Activated CD4-positive, alpha-beta memory T cell treated with anti-CD3 and anti-CD28 coated beads for 36 hours (primary cell): ENCODE measurements at places on chromosomes 4 and X. TPM values are rescaled to one million over a fixed set of nuclear protein-coding genes. Genes with fewer than 3 reads are reported as not detected.
A peak's percentile ranks its signal among the peaks of the same experiment; 100 is the strongest.

DNA sequence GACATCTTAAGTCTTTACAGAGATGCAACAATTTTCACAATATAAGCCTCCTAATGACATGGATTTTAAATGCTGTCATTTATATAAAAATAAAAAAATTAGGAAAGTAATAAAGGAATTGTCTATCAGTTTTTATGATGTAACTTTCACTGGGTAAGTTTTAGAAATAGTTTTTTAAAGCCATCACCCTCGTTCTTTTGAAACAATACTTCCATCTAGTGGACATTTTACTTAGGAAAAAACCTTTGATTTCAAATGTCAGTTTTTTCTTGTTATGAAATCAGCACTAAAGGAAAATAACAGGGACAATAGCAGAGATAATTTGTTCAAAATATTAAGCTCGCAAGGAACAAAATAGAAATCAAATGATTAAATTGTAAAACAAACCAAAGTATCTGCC, 24.3 kb upstream of the NDNF start:
- no peaks in the 10 kb centered on the region for H3K36me3 ChIP-seq
- H3K27ac ChIP-seq = no peak overlapping the region
- no peak for DNase-seq
- H3K27me3 ChIP-seq = no peaks in the 10 kb centered on the region
- H3K4me1 ChIP-seq = no peaks in the 10 kb centered on the region

GRCh38 chrX:142503967-142504643, 299.0 kb upstream of the MAGEC2 start:
- H3K27me3 ChIP-seq = no peaks in the 10 kb centered on the region
- no peak overlapping the region for H3K27ac ChIP-seq
- no peak overlapping the region for H3K4me3 ChIP-seq
- H3K36me3 ChIP-seq = no peaks in the 10 kb centered on the region

- DNase-seq = no peak
- H3K36me3 ChIP-seq = no peaks in the 10 kb centered on the region
- peaks cover 39% of the 10 kb centered on the region for H3K4me1 ChIP-seq
- no peak overlapping the region for H3K27ac ChIP-seq
- H3K27me3 ChIP-seq = no peaks in the 10 kb centered on the region
- H3K4me3 ChIP-seq = no peak overlapping the region
Measured at GRCh38 chrX:72097098-72097497, 34.6 kb downstream of the RTL5 start.

GRCh38 chrX:118990512-118991227, 16.3 kb downstream of the LONRF3 start:
- peaks cover 26% of the 10 kb centered on the region for H3K36me3 ChIP-seq
- H3K27me3 ChIP-seq = no peaks in the 10 kb centered on the region
- H3K4me1 ChIP-seq = peaks cover 24% of the 10 kb centered on the region
- no peak for DNase-seq
- no peak overlapping the region for H3K27ac ChIP-seq

GRCh38 chr4:15037923-15038541, 35.8 kb downstream of the CPEB2 start:
- no peak overlapping the region for H3K4me3 ChIP-seq
- peaks cover 24% of the 10 kb centered on the region for H3K36me3 ChIP-seq
- peaks cover 19% of the 10 kb centered on the region for H3K4me1 ChIP-seq
- H3K27ac ChIP-seq = no peak overlapping the region
- no peak for DNase-seq

DNA sequence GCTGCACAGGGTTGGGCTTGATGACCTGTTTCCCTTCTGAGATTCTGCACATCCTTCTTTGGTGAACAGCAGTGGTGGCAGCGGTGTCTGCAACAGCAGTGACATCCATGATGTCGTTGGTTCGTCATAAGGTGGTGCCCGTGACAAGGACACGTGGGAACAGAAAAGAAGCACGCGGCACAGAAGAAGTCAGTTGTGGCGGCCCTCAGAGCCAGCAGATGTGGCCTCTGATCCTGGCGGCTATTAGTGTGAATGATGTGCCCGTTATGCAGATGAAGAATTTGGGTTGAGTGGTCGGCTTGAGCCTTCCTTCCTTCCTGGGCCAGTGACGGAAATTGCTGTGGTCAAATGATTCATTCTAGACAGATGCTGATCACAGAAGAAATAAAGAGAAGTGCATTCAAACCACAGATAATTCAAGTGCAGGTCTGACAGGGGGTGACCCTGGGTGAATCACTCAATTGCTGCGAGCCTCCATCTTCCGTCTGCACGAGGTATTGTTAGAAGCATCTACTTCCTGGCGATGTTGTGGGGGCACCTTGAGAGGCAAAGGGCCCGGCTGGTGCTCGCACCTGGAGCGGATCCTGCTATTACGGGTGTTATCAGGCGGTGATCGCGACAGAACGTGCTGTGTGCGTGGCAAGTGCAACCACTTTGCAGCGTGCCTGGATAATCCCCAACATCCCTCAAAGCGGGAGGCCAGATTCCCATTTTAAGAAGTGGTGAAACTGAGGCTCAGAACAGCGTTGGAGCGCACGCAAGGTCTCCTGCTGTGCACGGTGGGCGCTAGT, 215.2 kb upstream of the PSAPL1 start:
- no peaks in the 10 kb centered on the region for H3K36me3 ChIP-seq
- H3K27ac ChIP-seq = peak overlapping the region; percentile 77
- H3K27me3 ChIP-seq = peaks cover 6% of the 10 kb centered on the region
- H3K4me3 ChIP-seq = no peak overlapping the region

DNA sequence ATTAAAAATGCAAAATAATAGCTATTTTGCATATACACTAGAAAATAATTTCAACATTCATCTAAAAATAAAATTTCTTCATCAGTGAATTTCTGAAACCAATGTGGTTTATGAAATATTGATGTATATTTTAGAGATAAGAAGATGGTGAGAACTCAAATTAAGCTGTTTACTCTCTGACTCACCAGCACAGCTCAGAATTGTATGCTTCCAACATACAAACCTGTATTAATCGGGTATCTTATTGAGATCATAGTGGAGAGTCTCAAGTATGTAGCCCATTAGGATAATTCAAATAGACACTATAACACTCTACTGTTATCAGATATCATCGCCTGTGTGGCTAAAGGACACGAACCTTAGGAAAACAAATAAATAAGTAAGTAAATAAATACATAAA, 899.5 kb upstream of the INTU start:
- H3K36me3 ChIP-seq = no peaks in the 10 kb centered on the region
- H3K27ac ChIP-seq = no peak overlapping the region
- no peak overlapping the region for H3K4me3 ChIP-seq
- no peaks in the 10 kb centered on the region for H3K4me1 ChIP-seq
- DNase-seq = no peak

DNA sequence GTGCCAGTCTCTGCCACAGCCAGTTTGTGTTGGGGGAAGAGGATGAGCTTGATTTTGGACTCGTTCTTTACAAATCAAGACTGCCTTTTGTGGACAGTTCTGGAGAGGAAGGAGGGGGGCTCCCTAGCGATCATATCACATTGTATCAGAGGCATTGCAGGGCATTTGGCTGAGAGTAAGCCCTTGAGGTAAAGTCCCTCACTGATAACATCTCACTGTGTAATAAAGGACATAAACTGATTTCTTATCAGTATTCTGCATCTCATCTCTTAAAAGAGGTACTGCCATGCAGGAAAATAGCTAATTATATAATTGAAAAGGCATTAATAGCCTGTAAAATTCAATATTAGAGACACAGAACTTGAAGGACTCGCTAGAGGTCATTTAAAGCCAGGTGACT, 6.1 kb upstream of the IGFBP7 start:
- no peak overlapping the region for H3K4me3 ChIP-seq
- no peak overlapping the region for H3K27ac ChIP-seq
- H3K36me3 ChIP-seq = no peaks in the 10 kb centered on the region
- DNase-seq = no peak
- peaks cover 33% of the 10 kb centered on the region for H3K27me3 ChIP-seq

Gene NXF3
- total RNA-seq = not detected
